Stimulated activated CD4-positive, alpha-beta T cell treated with anti-CD3 and anti-CD28 coated beads, Interleukin-1b, Interleukin-23, amount 100 ng/mL, for 24 hours (primary cell): ENCODE measurements at places on chromosomes 13 and 19.

DNA sequence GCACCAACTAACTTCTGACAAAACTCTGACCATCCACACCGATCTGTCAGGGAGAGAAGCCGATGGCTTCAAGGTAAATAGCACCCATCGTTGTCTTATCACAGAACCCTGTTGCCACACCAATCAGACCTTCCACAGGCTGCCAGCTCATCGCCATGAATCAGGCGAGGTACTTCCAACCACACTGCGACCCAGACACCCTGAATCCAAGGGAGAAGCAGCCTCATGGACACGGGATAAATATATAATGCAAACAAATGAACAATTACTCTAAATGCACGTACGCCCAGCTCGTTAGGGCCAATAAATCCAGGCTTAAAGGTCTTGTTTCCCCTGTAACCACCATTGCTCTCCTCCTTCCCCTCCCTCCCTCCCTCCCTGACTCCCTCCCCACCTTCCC is 20.8 kb downstream of the RANBP3 start:
- no peak for DNase-seq

- DNase-seq = no peak
These were observed 35.3 kb downstream of the CERS4 start for GRCh38 chr19:8244442-8244841.

DNA sequence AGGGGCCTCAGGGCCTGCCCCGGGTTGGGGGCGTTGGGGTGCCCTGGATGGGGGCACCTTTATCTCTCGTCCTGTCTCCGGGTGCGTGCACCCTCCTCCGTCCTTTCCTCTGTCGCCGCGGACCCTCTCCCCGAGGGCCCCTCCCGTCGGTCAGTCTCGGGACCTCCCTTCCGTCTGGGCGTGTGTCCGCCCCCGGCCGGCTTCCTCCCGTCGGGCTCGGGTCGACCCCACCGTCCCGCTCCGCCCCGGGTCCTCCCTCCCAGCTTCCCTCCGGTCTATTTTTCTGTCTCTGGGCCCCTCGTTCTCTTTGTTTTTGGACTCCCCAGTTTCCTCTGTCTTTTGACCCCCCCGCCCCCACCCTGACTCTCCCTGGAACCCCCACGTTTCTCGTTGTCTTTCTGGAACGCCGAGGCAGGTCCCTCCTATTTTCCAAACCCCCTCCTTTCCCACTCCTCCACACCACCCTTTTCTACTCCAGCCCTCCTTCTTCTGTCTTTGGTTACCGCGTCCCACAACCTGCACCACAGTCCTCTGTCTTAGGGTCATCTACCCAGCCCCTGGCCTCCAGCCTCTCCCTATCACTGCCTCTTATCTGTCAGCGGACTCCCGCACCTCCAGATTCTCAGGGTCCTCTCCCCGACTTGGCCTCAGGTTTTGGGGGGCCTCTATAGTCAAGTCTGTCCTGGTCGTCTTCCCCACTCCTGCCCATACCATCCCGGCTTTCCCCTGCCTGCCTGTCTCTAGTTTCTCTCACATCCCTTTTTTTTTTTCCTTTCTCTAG is 757 bp downstream of the EGLN2 start:
- DNase-seq = no peak

DNA sequence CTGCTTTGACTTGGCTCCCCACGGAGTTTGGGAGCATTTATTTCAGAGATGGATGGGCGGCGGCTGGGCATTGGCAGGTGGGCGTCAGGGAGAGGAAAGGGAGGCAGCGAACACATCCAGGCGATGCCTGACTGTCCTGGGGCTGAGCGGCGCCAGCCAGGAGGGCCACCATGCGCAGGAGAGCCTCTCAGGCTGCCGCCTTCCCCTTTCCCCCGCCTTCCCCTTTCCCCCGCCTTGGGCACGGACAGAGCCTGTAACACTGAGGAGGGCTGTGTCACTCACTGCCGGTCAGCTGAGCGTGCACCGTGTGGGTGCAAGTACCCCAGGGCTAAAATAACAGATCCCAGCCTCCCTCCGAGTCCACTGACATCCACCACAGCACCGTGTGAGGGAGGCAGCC is 11.4 kb downstream of the MCF2L start:
- DNase-seq = no peak

DNA sequence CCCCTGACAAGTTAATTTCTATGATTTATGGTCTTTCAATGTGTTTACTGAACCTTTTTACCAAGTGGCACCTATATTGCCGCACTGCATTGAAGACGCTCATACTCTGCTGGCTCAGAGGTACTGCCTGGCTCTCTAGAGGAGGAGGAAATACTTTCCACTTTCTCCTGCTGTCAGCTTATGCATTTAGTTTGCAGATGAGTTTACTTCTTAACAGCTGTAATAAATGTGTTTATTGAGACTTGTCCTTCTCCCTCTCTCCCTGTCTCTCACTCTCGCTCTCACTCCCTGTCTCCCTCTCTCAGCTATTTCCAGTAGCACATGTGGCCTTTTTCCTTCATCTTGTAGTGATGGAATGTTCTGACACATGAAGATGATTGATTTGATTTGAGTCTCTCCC is 60.3 kb upstream of the SPATA13 start:
- no peak for DNase-seq

- DNase-seq = no peak
These were observed 11.3 kb downstream of the GTPBP3 start for GRCh38 chr19:17348700-17349099.

GRCh38 chr13:53237696-53238095 is 209.1 kb downstream of the OLFM4 start:
- no peak for DNase-seq

- DNase-seq = no peak
These were observed 13.3 kb downstream of the SLC27A5 start for GRCh38 chr19:58498316-58499020.

- no peak for DNase-seq
These were observed 54.0 kb downstream of the ENOX1 start for GRCh38 chr13:43732726-43733125.

GRCh38 chr19:30068528-30069395 is 126.7 kb downstream of the URI1 start:
- no peak for DNase-seq
